Activated T-cell treated with anti-CD3 and anti-CD28 coated beads, Interleukin-2, amount 50 U/mL, for 1 hour (primary cell): ENCODE measurements at places on chromosomes 4 and X.

- DNase-seq: no peak
Measured at GRCh38 chr4:23237771-23238170, 545.0 kb downstream of the GBA3 start.

GRCh38 chrX:44842550-44843317, 1.1 kb upstream of the DUSP21 start:
- DNase-seq: no peak

- DNase-seq: no peak
Measured at GRCh38 chrX:113260474-113260873, 419.8 kb upstream of the AMOT start.

DNA sequence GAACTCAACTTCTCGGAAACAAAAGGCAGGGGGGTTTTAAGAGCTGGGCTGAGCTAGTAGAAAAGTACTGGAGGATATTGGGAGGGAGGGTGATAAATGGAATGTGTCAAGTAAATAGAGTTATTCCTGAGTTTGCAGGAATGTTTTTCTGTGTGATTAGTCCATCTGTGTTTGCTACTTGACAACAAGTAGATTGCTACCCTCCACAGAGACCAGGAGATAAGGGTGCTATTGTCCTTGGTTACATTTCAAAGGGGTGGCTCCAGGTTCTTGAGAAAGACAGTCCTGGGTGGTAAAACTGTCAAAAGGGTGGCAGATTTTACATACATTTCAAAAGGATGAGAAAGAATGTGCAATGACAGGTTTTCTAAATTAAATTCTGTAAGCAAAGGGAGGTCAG, 181.2 kb upstream of the PPP3CA start:
- DNase-seq: no peak

- DNase-seq: peak; percentile 43
Measured at GRCh38 chr4:1285790-1286553, 3.7 kb upstream of the MAEA start.

DNA sequence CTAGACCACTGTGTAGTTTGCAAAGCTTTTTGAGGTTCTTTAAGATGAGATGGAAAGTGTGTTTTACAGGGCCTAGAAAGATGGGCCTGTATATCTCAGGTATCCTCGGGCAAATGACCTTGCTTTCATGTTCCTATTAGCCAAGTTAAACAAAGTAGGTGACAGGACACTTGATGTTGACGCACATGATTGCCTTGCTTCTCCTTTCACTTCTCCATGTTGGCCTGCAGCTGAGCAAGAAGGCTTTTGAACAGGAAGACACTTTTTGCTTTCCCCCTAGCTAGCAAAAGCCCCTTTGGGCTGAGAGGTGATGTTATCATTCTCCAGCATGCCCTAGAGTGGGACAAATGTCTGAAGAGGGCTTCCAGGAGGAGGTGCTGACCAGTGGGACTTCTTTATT, 202.1 kb downstream of the GPC3 start:
- no peak for DNase-seq

GRCh38 chr4:165931741-165932140, 58.7 kb downstream of the TLL1 start:
- no peak for DNase-seq

GRCh38 chr4:39649639-39650265, 11.1 kb upstream of the SMIM14 start:
- no peak for DNase-seq

GRCh38 chrX:153568451-153569011, 30.4 kb downstream of the CCNQ start:
- no peak for DNase-seq

GRCh38 chr4:37599092-37599790, 86.9 kb downstream of the RELL1 start:
- no peak for DNase-seq

GRCh38 chr4:15963576-15963975, 601 bp upstream of the FGFBP2 start:
- DNase-seq: no peak

- no peak for DNase-seq
Measured at GRCh38 chr4:98515470-98515809, 143.0 kb downstream of the TSPAN5 start.

GRCh38 chrX:19739683-19740082, 147.7 kb downstream of the SH3KBP1 start:
- peak; percentile 51 for DNase-seq

- no peak for DNase-seq
Measured at GRCh38 chrX:16212024-16212423, 44.7 kb downstream of the MAGEB17 start.

DNA sequence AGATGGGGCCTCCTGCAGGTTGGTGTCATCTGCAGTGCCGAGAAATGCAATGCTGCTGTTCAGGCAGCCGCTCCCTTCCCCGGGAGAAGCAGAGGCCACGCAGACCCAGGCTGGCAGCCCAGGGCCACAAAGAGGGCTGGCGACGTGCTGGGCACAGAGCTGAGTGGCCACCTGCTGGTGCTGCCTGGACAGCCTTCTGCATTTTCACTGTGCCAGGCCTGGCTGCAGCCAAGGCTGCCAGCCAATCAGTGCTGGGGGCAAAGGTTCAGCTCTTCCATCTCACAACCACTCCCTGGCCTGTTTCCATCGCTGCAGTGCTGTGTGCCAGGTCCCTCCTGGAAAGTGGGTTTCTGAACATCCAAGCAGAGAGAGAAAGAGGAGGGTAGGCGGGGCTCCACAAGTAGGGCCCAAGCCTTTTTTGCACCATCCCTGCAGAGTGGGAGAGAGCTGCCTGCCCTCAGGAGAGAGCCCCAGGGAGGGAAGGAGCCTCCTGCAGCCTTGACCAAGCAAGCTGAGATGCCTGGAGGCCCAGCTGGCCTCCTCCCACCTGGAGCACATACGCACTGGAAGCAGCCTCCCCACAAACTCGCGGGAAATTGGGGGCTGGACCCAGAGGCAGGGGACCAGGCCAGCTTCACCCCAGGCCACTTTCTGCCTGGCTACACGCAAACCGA, 20.1 kb downstream of the ADRA2C start:
- DNase-seq: no peak

- no peak for DNase-seq
Measured at GRCh38 chrX:65516756-65517155, 17.8 kb downstream of the LAS1L start.

GRCh38 chrX:48779399-48779798, 7.0 kb upstream of the GATA1 start:
- DNase-seq: no peak

- DNase-seq: no peak
Measured at GRCh38 chr4:48109413-48110263, 24.4 kb downstream of the TXK start.

DNA sequence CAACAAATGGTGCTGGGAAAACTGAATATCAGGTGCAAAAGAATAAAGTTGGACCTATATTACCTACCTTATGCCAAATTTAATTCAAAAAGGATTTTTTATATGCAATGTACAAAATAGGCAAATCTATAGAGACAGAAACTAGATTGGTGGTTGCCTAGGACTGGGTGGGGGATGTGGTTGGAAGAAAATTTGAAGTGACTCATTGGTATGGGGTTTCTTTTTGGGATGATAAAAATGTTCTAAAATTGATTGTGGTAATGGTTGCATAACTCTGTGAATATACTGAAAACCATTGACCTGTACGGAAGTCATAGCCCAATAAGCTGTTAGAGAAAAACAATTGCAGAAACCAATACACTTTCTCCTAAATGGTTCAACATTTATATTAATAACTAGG, 72.1 kb downstream of the COL4A5 start:
- no peak for DNase-seq
